ENCODE measurements at places on chromosomes 6 and 20.

- DNase-seq, result no peak
These were observed 66.4 kb downstream of the CLIC5 start for GRCh38 chr6:45949256-45949655.

GRCh38 chr20:40685349-40685748, 3.7 kb downstream of the MAFB start:
- DNase-seq, result no peak

- DNase-seq, result peak; percentile 36
These were observed 499.4 kb upstream of the NOX3 start for GRCh38 chr6:155955038-155955437.

GRCh38 chr6:145489583-145489982, 245.7 kb downstream of the EPM2A start:
- no peak for DNase-seq

DNA sequence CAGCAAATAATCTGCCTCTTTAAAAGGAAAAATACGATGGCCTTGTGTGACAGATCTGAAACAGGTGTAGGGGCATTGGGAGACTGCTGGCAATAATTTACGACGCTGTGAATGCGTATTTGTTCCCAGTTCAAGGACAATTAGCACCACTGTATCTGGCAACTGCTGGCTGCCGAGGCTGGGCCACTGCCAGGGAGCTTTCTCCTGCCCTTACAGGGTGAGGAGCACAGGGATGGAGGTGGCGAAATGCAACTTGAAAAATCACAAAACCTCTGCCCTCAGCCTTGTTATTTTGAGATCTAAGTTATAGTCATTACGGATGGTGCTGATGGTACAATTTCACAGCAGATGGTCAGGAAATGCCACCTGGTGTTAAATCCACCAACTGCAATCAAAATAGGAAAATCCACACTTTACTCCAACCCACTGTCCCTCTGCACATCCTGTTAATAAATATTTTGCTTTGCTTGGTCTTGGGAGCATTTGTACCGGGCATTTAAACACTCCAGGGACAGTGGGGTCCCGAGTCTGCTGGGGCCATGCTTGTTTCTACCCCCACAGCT, 6.4 kb downstream of the MYLK4 start:
- DNase-seq, result no peak

DNA sequence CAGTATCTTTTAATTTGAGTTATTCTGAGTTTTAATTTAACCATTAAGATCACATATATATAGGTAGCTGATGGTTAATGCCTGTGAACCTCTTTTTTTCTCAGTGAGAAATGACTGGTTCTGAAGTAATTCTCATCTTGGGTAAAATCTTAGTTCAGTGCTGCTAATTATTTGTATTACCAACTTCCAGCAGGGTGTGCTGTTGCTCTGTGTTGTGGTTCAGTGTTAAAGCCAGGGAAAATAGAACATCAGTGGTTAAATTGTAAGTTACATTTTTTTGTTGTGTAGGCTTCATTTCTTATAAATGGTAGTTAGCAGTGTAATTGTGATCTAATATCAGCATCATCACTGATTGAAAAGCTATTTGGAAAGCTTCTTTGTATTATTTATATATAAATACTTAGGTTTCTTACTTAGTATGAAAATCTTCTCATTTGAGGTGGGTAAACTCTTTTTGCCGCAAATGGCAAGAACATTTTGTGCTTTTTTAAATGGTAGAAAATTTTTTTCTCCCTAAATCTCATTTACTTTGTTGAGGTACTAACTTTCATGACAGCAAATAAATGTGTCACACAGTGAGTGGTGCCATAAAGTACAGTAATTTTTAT, 43.7 kb downstream of the CDC5L start:
- no peak for DNase-seq

DNA sequence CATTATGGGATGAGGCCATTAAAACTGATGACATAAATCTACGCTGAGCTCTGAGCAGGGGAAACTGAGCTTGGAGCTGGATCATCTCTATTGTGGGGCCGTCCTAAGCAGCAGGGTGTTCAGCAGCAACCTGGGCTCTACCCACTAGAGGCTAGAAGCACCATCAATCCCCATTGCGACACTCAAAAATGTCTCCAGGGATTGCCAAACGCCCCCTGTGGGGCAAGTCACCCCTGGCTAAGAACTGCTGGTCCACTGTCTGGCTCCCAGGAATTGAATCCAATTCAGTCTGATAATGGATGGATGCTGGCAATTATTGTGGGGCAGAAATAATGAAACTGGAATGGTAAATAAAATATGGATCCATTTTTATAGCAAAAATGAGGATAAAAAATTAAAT, 38.2 kb downstream of the PMEPA1 start:
- DNase-seq, result no peak

- DNase-seq, result no peak
These were observed 148.7 kb downstream of the PRL start for GRCh38 chr6:22147921-22148776.

DNA sequence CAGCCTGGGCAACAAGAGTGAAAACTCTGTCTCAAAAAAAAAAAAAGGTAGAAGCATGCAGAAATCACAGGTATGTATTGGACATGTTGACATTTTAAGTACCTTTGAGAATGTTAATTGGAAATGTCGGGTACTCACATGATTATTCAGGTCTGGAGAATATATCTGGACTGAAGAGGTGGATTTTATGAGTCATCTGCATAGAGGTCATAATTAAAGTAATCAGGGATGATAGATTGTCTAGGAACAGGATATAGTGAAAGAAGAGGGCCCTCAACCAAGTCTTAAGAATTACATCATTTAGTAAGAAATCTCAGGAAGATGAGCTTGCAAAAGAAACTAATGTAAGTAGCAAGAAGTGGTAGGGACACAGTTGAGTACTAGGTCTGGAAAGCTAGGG, 212.5 kb downstream of the UTRN start:
- DNase-seq, result no peak

DNA sequence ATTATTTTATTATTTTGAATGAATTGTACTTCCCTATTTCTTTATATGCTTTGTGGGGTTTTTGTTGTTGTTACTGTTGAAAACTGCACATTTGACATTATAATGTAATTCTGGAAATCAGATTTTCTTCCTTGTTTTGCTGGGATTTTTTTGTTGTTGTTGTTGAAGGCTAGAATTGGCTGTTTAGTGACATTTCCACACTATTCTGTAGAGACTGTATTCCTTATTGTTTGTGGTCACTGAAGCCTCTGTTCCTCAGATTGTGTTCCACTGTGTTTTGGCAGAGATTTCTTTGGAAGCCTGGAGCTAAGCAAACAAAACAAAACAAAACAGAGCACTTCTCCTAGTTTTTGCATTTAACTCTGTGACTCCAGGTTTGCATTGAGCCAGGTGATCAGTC, 52.9 kb downstream of the CDYL start:
- no peak for DNase-seq

- DNase-seq, result no peak
These were observed 28.7 kb upstream of the MAS1 start for GRCh38 chr6:159862103-159862502.

DNA sequence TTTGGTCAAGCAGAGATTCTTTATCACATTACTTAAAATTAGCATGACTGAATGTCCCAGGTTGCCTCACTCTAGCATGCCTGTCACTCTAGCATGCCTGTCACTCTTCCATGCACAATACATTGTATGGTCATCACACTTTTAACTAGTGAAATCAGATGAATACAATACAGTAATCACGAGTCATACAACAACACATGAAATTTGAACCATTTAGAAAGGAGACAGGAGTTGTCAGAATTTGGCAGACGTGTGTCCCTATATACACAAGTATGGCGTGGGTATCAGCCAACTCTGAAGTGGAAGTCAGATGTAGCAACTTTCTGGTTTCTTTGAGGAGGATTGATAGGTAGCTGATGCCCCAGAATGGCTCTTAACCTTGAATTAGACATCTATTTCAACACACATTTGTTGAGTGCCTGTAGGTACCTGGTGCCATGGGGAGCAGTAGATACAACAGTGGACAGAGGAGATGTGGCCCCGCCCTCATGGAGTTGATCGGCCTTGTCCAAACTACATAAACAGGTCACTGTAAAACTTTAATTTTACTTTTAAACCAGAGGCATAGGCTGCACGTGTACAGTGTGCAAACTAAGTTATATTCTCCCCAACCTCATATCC, 116.1 kb upstream of the TIAM2 start:
- DNase-seq, result no peak

DNA sequence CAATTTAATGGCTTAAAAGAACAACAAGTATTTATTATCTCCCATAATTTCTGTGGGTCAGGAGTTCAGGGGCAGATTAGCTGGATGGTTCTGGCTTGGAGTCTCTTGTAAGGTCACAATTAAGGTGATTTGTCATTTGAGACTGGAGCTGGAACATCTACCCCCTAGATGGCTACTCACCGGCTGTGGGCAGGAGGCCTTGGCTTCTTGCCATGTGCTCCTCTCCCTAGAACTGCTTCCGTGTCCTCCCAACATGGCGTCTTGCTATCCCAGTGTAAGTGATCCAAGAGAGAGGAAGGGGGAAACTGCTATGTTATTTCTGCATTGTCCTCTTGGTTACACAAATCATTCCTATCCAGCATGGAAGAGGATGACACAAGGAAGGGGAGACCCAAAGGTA, 210.2 kb upstream of the ECI2 start:
- no peak for DNase-seq

DNA sequence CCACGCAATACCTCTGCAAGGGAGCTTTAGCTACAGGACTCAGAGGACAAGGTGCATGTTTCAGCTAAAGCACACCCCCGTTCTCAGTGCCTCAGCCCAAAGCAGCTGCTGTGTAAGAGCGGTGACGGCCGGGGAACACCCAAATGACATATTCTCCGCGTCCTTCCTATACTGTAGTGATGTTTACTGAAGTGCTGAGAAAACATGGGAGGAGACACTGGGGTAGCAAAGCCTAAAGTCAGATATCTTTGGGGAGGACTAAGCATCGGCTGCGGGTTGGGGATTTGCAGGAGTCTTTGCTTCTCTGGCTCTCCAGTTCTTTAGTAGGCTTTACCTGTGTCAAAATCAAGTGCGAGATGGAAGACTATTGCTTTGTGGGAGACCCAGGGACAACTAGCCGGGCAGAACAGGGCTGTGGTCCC, 1.7 kb downstream of the SLC22A23 start:
- no peak for DNase-seq

GRCh38 chr6:166567813-166568212, 18.7 kb downstream of the RAMACL start:
- DNase-seq, result no peak

- DNase-seq, result peak; percentile 4
These were observed 901.0 kb upstream of the MAP3K7 start for GRCh38 chr6:91487696-91488392.

- no peak for DNase-seq
These were observed 2.1 kb downstream of the CTSZ start for GRCh38 chr20:59004763-59005522.

- DNase-seq, result no peak
These were observed 137.7 kb downstream of the RCAN2 start for GRCh38 chr6:46353528-46353927.

- DNase-seq, result no peak
These were observed 179.7 kb downstream of the BCAS1 start for GRCh38 chr20:53890443-53891305.

DNA sequence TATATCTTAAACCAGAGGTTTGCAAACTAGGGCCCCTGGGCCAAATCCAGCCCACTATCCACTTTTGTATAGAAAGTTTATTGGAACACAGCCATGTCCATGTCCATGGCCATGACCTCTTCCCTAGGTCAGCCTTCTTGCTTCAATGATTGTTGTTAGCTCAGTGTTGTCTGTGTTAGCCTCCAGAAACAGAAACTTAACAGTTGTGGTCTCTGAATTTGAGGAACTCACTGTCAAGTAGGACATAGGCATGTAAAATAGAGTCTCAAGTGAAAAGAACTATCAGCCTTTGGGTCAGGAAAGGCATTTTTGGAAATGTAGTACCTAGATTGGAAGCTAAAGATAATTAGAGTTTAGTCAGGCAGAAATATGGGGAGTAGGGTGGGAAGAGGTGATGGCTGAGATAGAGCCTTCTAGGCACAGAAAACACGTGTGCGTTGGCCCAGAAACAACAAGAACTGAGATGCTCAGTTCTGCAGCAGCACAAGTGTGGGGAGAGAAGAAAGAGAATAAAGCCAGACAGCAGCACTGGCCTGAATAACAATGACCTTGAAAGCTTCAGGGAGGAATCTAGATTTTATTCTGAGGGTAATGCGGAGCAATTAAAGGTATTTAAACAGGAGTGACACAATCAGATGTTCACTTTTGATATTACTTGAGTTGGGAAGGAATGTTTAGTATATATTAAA, 87.0 kb upstream of the OLIG3 start:
- DNase-seq, result no peak

DNA sequence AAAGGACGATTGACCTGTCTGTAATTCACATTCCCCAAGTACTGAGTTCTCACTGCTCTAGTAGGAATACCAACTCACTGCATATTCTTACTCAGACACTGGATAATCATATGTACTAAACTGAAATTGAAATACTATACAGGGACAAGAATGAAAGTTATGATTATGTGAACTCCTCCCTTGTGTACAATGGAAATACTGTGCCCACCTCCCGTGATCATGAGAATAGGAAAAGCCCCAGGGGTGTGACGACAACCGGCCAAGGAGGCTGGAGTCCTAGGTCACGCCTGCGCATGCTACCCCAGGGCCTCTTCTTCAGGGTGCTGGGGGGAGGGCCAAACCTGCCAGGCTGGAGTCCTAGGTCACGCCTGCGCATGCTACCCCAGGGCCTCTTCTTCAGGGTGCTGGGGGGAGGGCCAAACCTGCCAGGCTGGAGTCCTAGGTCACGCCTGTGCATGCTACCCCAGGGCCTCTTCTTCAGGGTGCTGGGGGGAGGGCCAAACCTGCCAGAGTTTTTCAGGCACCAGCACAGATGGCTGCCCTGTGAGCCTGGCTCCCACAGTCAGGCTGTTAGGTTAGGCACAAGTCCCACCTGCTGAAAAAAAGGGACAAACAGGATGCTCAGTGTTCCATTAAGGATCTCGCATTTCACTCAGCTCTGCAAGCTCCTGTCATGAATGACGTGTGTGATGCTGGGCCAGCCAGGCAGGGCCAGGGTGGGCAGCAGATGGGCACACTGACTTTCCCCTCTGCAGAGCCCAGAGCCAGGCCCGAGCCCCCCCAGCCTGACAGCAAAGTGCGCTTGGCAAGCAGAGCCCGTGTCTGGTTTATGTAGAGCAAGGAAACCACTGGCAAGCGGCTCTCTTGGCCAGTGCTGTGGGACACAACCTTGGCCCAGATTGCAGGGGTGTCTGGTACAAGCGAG, 107.7 kb downstream of the FOXF2 start:
- no peak for DNase-seq

DNA sequence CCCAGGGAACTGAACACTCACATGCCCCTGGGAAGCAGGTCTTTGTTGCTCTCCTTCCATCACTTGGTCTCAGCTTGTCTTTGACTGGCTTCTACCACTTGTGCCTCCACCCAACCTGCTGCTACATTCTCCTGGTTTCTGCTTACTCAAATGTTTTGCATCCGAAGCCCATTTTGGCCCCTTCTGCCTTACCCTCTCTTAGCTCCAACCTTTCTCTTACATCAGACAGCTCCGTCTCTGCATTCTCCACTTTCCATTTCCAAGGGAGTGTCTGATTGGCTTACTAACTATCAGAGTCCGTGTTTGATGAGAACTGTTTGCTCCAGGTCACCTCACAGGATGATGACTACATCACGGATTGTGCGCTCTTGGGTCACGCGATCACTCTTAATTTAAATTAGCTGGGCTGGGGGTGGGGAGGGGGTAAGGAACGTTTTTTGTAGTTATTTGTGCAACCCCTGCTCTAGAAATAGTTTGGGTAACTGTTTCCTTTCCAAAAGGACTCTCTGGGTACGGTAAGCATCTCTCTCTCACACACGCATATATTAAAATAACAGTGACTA, 844 bp upstream of the ABRACL start:
- DNase-seq, result peak; percentile 70
